GM04504 (cell line): ENCODE measurements at places on chromosomes 12 and 14.

- DNase-seq, result no peak
These were observed 6.9 kb upstream of the IGF1 start for GRCh38 chr12:102487226-102487625.

DNA sequence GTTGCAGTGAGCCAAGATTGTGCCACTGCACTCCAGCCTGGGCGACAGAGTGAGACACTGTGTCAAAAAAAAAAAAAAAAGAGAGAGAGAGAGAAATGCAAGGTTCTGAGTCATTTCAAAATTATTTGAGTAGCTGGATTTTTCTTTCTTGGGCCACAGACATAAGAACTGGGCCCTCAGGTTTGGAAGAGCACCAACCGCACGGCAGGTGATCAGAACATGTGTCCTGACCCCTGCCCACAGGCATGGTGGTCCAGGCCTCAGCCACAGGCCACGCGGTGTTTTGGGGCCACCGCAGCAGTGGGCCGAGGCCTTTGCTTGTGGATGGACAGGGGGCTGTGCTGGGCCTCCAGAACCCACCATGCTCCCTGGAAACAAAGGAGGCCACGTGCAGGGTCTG lies 126.7 kb downstream of the CALM1 start:
- no peak for DNase-seq

DNA sequence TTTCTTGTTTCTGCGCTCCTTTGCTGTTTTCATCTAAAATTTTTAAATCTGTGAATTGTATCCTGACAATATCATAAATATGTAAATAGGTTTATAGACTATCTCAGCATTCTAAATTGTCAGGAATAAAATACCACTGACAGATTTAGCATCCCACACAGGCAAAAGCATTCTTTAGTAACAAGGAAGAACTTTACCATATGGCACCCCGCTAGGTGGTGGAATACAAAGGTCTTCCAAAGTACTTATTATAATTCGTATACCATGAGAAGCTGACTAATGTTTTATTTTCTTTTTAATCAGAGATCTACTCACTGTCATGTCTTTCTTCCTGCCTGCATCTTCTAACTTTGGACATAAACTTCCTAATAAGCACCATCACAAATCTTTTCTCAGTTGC lies 328.8 kb upstream of the NOVA1 start:
- no peak for DNase-seq

GRCh38 chr14:90296641-90297040 lies 35.1 kb downstream of the NRDE2 start:
- no peak for DNase-seq

- no peak for DNase-seq
These were observed 117.2 kb upstream of the FZD10 start for GRCh38 chr12:130044991-130045621.

DNA sequence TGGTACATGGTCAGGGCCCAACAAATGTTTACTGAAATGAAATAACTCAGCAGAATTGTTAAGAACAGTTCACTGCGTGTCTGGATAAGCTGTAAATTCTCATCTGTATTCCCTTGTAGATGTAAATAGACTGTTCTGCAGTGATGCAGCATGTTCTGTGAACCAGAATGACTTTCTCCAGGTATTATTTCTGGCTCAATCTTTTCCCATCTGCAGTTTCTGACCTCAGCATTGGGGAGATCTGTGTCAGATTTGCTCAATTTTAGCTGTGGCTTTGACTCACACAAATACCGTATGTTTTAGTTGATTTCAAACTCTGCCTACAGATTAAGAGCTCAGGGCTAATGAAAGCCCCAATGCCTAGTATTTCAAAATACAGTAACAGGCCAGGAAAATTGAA lies 49.2 kb upstream of the DICER1 start:
- no peak for DNase-seq

DNA sequence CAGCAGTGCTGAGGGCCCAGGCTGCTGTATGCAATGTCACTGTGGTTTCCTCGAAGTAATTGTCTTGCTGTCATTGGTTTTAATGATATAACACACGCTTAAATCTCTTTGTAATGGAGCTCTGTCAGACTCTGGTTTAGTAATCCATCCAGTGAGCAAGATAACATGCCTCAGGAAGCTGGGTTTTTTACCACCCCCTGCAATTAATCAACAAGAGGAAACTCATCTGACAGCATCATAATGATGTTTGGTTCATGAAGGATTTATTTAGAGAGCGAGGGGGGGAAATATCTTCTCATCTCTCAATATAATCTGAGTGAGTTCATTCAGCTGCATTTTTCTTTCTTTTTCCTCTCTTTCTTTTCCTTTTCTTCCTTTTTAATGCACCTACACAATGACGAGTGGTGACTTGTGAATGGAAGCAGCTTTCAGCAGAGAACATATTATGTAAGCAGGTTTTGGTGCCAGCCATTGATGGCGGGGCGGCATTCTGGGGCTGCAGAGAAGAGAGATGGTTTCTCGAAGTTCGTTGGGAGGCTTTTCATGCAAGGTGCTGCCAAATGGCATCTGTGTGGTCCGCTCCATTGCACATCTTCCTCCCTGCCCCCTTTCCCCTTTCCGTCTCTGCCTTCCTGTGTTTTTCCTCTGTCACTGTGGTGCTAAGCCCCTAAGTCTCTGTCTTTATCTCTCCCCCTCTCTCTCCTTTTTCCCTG lies 6.7 kb downstream of the RPH3A start:
- DNase-seq, result no peak

DNA sequence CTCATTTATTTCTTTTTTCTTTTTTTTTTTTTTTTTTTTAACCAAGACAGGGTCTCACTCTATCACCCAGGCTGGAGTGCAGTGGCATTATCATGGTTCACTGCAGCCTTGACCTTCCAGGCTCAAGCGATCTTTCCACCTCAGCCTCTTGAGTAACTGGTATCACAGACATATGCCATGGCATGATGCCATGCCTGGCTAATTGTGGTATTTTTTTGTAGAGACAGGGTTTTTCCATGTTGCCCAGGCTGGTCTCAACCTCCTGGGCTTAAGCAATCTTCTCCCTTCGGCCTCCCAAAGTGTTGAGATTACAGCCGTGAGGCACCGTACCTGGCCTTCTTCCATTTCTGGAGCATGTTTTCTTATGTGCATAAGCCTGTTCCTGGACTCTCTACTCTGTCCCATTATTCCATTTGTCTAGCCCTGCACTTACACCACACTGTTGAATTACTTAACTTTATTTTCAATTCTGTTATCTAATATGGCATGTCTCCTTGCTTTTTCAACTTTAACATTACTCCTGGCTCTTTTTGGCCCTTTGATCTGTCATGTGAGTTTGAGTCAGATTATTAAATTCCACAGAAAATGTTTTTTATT lies 47.9 kb upstream of the PTGDR start:
- no peak for DNase-seq

GRCh38 chr12:112967858-112968257 lies 10.5 kb upstream of the OAS2 start:
- DNase-seq, result no peak

- no peak for DNase-seq
These were observed 208.7 kb downstream of the EGLN3 start for GRCh38 chr14:33742166-33742565.

DNA sequence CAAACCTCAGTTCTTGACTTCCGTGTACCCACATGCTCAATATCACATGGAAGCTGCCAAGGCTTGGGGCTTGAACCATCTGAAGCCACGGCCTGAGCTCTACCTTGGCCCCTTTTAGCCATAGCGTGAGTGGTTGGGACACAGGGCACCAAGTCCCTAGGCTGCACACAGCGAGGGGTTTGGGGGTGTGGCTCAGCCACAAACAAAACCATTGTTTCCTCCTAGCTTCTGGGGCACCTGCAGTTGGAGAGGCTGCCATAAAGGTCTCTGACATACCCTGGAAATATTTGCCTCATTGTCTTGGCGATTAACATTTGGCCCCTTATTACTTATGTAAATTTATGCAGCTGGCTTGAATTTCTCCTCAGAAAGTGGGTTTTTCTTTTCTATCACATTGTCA lies 628.6 kb downstream of the NRXN3 start:
- DNase-seq, result no peak

DNA sequence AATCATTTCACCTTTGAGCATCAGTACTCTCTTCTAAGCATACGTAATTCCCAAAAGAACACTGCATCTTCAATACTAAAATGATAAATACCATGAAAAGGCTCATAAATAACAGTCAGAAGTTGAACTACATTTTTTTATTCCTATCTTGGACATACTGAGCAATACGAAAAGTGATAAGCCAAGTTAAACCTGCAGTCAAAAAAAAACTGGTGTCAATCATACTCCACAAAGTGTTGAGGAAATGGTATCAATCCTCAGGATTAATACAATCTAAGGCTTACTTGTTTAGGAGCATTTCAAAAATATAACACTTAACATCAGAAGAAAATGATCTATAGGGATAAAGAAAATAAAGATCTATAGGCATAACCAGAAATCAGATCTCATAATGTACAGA lies 5.5 kb downstream of the BTG1 start:
- no peak for DNase-seq

DNA sequence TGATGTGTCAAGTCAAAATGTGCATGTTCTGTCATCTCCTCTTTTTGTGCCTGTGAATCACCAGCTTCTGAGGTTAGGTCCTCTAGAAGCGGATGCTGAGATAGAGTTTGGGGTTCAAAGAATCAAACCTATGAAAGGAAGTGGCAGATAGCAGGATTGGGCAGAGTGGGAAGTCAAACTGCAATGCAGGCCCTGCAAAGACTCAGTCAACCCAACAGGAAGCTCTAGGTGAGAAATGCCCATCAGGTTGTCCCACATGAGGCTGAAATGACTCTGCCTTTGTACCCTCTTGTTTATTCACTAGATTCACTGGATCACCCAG lies 4.5 kb upstream of the MIA2 start:
- DNase-seq, result peak; percentile 35

- no peak for DNase-seq
These were observed 663.4 kb downstream of the TMTC2 start for GRCh38 chr12:83349907-83350611.

DNA sequence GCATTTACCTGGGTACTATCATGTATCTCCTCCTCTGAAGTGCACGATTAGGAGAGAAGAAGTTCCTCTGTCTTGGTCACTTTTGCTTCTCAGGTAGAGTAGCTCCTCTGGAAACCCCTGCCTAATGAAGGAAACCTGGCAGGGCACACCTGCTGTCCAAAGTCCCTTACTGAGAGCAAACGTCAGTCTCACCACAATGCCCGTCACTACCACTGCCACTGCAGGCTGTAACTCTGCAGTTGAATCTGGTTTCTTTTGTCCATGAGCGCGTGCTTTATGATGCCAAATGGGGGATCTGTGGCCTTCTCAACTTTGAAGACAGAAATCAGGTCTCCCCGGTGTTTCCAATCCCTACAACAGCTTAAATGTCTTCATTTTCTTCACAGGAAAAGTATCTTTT lies 1068.6 kb downstream of the BCL11B start:
- DNase-seq, result no peak

- DNase-seq, result no peak
These were observed 52.2 kb upstream of the AMN start for GRCh38 chr14:102870246-102870645.

DNA sequence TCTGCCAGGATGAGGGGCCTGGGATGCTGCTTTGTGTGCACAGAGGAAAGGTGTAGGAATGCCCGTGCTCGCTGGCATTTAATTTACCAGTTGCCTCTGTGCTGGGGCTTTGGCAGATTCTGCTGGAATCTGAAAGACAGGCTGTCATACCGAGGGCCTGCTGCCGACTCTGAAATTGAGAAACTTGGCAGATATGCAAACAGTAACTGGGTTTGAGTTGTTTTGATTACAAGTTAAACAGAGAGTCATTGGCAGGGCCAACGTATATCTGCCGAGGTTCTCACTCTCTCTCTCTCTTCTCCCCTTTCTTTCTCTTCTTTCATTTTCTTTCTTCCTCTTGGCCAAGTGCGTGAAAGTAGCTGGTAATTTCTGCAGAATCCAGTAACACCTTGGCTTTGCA lies 618.7 kb downstream of the VRK1 start:
- no peak for DNase-seq

- DNase-seq, result no peak
These were observed 40.9 kb downstream of the SLC4A8 start for GRCh38 chr12:51465491-51465890.

GRCh38 chr12:2800046-2800570 lies 5.3 kb downstream of the FKBP4 start:
- DNase-seq, result no peak

GRCh38 chr12:3759878-3760277 lies 7.0 kb upstream of the CRACR2A start:
- DNase-seq, result no peak

DNA sequence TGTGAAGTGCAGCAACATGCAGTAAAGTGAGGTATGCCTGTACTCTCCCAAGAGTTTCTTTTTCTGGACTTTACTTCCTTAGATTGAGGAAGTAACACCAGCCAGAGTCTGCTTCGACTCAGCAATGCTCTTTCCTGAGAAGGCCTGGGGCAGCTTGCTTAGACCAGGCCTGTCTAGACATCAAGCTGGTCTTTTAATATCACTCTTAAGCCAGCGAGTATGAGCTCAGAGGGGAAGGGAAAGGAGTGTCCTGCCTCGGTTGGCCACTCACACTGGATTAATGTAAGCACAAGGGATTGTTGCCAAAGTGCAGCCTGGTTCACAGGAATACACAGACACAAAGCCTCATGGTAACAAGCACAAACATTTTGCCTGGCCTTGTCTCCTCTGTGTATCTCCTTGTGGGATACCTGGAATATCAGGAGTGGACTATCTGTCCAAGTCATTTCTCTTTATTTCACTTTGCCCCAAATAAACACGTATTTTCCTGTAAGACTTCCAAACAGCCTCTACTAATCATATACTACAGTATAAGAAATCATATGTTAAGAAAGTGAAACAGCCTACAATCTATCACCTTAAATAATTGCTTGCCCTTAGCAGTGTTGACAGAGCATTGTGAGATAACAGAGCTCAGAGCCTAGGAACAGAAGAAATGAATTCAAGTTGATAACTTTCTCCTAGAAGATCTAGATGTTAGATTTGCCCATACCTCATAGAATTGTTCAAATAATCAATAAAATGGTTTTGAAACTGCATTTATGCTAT lies 121.2 kb upstream of the DAAM1 start:
- no peak for DNase-seq

GRCh38 chr14:55772486-55772885 lies 192.5 kb downstream of the KTN1 start:
- no peak for DNase-seq

- no peak for DNase-seq
These were observed 3.3 kb downstream of the FAR2 start for GRCh38 chr12:29152223-29152868.

DNA sequence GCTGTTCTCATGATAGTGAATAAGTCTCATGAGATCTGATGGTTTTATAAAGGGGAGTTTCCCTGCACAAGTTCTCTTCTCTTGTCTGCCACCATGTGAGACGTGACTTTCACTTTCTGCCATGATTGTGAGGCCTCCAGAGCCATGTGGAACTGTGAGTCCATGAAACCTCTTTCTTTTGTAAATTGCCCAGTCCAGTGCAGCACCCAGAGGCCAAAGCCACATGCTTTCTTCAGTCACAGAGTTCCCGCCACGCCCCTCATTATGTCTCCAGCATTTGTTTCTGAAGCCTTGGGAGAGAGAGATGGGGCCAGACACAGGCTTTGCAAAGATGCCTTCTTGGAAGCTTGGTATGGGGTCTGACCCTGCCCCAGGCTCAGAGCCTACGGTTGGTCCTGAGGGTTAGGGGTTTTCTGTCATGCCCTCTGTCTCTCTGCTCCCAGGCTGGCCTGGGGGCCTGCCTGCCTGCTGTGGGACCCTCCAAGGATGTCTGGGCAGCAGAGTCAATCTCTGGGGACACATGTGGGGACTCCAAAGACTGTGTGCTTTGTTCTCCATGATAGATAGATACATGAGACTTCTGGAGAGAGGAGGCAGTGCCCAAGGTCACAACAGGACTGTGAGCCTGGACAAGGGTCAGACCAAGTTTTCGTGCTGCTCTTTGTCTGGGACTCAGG lies 114.1 kb upstream of the PRMT8 start:
- no peak for DNase-seq
